ENCODE measurements at places on chromosomes 4 and X.

GRCh38 chr4:52512291-52512690, 146.8 kb downstream of the USP46 start:
- DNase-seq = no peak

DNA sequence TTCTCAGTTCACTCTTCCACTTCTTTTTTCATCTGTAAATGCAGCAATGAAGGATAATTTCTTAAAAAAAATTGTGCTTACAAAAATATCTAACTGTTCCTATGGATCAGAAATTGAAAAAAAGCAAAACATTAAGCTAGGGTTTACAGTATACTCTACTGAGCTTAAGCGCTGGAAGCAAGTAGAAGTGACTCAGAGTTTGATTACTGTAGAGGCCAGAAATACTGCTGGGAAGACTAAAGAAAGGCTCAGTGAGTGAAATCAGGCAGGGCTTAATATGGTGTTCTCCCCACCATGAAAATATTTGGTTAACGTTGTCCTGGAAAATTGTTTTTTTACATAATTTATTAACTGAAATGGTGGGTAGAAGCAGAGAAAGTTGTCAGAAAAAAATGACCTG, 1061.8 kb upstream of the GRIA3 start:
- DNase-seq = no peak

DNA sequence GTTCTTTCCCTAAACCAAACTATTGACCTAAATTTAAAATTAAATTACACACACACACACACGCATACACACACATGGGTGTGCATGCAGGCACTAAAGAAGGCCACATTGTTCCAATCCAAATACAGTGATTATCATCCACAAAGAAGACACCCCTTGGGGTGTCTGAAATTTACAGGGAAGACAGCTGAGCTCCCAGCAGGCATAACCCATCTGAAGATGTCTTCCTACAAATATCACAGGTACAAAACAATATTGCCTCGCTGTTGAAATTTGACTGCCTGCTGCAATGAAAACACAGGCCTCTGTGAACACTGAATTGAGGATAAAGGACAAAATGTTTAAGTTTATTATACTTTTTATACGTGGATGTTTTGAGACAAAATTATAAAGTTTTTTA, 50.2 kb upstream of the SLC7A11 start:
- no peak for DNase-seq

DNA sequence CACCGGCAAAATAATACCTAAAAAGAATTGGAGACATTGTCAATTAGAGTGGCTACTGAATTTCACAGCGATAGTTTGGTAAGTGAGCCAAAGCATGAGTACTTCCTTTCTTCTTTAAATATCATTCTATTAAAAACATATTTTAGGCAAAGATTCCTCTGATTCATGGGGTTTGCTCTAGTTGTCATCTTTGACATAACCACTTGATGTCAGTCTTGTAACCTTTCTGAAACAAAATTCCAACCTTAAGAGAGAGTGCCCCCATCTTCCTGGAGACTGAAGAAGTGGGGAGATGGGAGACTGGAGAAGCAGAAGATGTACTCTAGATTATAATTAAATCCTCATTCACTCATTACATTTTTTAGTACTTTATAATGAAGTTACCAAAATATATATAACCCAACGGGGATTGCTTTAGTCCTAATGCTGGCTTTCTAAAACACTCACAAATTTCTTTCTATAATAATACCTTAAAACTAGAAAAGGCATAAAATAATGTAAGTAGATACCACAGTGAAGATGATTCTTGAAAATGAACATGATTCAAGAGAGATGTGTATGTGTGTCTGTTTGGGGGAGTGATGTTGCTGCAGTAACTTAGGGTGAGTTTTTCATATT, 96.4 kb downstream of the EMCN start:
- peak; percentile 32 for DNase-seq

GRCh38 chrX:136767104-136767941, 13.4 kb downstream of the ARHGEF6 start:
- DNase-seq = peak; percentile 81

GRCh38 chr4:73011629-73011985, 57.9 kb downstream of the COX18 start:
- no peak for DNase-seq

GRCh38 chr4:23594125-23594524, 295.7 kb downstream of the PPARGC1A start:
- DNase-seq = no peak

DNA sequence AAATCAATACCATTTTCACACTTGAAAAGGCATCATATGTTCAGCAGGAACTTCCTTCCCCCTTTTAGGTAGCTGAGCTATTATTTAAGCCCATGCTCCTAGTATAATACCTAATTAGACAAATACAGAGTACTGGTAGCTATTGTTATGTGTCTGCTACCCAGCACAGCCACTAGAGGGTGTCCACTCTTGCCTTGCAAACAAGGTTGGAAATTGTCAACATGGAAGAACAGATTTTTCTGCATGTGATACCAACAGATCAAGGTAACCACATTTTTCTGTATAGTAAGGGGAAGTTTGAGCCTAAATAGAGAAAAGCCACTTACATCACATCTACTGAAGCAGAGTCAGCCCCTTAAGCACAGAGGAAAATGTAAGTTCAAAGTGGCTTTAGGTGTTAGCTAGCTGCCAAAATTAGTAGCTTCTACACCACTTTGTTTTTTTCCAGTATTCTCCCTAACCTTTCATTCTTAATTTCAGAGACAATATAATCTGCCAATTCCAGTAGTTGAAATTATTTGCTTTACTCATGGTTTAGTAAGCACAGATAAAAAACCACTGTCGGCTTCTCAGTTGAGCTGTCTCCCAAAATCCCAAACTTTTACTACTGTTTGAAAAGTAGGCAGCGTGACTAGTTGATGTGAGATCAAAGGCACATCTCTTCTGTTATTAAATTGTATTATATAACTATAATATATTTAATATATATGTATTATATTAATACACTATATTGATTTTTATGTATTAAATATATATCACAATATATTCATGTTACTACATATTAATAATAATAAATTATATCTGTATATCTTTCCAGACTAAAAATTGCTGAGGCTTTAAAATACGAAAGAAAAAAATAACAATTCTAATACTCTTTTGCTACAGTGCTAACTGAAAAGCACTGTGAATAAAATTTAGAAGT, 38.2 kb downstream of the EDNRA start:
- DNase-seq = peak; percentile 69

GRCh38 chr4:184384056-184384809, 90.1 kb downstream of the IRF2 start:
- peak; percentile 72 for DNase-seq

DNA sequence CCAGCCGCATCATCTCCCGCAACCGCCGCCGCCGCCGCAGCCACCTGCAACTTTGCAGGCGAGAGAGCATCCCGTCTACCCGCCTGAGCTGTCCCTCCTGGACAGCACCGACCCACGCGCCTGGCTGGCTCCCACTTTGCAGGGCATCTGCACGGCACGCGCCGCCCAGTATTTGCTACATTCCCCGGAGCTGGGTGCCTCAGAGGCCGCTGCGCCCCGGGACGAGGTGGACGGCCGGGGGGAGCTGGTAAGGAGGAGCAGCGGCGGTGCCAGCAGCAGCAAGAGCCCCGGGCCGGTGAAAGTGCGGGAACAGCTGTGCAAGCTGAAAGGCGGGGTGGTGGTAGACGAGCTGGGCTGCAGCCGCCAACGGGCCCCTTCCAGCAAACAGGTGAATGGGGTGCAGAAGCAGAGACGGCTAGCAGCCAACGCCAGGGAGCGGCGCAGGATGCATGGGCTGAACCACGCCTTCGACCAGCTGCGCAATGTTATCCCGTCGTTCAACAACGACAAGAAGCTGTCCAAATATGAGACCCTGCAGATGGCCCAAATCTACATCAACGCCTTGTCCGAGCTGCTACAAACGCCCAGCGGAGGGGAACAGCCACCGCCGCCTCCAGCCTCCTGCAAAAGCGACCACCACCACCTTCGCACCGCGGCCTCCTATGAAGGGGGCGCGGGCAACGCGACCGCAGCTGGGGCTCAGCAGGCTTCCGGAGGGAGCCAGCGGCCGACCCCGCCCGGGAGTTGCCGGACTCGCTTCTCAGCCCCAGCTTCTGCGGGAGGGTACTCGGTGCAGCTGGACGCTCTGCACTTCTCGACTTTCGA, 654 bp downstream of the ATOH1 start:
- peak; percentile 2 for DNase-seq

DNA sequence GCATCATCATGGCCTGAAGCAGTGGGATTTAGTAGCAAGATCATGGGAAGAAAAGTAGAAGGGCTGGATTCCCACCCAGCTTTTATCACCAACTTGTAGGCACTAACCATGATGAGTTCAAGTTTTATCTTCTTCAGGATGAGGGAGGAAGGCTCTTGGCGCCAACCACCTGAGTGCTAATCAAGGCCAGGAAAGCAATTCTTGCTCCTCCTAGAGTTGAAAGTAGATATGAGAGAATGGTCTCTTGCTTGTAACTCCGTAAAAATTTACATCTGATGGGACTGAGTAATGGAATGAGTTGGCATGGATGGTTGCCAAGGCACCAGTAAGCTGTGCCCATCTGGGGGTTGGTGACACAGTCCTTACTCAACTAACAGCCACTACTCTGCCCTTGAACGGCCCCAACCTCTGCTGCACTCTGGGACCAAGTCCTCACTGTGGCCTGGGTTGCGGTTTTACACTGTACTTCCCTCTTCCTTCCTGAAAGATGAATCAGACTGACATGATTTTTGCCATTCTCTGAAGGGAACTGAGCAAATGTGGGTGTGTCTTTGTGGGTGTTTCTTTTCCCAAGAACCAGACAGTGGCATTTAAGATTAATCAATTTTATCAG, 39.4 kb upstream of the NDP start:
- peak; percentile 99 for DNase-seq

Measured in M059J (cell line).